ENCODE measurements at places on chromosomes 11 and 22. TPM values are rescaled to one million over a fixed set of nuclear protein-coding genes. Genes with fewer than 3 reads are reported as not detected.

The GALNT18 gene
- total RNA-seq, result 1.7 TPM

The DRD4 gene
- 0.72 TPM for total RNA-seq

The PGA5 gene
- total RNA-seq, result not detected

The MAP6 gene
- not detected for total RNA-seq

GRCh38 chr11:6855971-6856541, 6.8 kb upstream of the OR10A2 start:
- no peak for DNase-seq

- no peak for DNase-seq
Observed at GRCh38 chr11:114155116-114155515, 95.6 kb downstream of the ZBTB16 start.

DNA sequence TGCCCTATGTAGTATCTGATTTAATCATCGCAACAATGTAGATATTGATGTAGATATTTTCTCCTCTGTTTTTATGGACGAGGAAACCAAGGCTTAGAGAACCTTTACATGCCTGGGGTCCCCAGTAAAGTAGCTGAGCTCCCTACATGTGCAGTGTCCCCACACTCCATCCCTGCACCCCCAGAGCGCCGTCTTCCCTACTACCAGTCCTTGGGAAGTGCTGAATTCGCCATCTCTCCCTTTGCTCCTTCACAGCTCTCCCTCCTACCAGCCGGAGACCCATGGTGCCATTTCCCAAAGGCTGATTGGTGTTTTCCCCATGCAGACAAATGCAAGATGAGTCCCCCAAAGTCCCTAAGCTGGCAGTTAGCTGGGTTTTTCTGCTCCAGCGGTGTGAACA, 86.0 kb downstream of the CEP164 start:
- DNase-seq, result no peak

All from activated naive CD8-positive, alpha-beta T cell treated with anti-CD3 and anti-CD28 coated beads, Interleukin-2, amount 10 ng/mL, durations not matched to agents 7 days and 5 days (primary cell).